Foreskin melanocyte (primary cell): ENCODE measurements at places on chromosomes 5 and 9.

GRCh38 chr9:112334432-112334841, 1.0 kb upstream of the PTBP3 start:
- no peak for DNase-seq

DNA sequence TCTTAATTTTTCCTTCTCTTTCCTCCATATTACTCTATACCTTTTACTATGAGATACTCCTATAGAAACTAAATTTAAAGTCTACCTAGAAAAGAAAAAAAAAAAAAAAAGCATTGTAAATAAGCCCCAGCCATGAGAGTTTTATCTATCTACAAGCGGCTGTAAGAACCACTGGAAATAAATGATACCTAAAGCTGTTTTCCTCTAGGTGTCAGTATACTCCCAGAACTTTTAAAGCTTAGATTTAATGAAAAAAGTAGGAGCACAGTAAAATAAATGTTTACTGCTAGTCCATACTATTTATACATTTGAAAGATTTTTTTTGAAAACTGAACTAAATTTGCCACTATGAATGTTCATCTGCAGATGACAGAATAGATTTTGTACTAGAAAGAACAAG, 26.2 kb downstream of the TYRP1 start:
- DNase-seq = no peak

DNA sequence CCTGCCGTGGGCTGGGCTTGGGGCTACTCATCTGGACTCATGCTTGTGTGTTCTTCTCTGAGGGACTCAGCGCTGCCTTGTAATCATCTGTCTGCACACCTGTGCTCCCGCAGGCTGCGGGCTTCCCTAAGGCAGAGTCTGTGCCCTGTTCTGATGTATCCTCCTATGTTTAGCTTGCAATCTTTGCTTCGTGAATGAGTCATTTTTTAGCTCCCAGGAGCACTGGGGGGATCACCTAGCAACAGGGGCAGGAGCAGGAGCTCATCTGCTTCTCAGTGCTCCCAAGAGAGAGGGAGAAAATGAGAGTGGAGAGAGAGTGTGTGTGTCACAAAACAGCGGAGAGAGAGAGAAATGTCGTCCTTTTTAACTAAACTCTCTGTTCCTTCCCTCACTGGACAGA, 202.4 kb upstream of the ZNF618 start:
- no peak for DNase-seq

- no peak for DNase-seq
Measured at GRCh38 chr5:152546493-152546892, 141.4 kb upstream of the NMUR2 start.

DNA sequence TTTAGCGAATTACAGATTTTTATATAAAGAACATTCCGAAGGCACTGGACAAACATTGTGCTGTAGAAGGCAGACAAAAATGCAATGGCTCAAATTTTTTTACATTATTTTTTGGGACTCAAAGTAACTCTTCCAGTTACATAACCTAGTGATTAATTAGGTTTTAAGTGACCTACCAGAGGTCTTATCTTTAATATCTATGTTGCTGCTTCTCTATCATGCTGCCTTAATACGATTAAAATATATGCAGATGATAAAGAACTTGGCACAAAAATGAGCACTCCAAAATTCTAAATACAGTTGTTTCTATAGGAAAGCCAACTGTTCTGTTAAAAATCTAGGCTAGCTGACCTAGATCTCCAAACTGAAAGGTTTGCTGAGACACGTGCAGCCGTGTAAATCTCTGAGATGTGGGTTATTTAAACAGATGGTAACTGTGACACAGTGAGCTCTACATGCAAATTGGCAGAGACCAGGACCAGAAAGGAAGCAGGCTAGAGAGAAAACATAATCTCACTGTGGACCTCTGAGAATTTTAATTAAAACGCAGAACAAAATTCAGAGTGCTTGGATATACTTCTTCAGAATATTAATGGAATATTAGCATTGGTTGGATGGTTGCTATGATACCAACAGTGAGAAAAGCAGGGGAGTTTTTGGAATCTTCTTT, 56.2 kb downstream of the CAMK4 start:
- DNase-seq = no peak

- peak; percentile 68 for DNase-seq
Measured at GRCh38 chr9:110126986-110127864, 80.7 kb downstream of the C9orf152 start.

DNA sequence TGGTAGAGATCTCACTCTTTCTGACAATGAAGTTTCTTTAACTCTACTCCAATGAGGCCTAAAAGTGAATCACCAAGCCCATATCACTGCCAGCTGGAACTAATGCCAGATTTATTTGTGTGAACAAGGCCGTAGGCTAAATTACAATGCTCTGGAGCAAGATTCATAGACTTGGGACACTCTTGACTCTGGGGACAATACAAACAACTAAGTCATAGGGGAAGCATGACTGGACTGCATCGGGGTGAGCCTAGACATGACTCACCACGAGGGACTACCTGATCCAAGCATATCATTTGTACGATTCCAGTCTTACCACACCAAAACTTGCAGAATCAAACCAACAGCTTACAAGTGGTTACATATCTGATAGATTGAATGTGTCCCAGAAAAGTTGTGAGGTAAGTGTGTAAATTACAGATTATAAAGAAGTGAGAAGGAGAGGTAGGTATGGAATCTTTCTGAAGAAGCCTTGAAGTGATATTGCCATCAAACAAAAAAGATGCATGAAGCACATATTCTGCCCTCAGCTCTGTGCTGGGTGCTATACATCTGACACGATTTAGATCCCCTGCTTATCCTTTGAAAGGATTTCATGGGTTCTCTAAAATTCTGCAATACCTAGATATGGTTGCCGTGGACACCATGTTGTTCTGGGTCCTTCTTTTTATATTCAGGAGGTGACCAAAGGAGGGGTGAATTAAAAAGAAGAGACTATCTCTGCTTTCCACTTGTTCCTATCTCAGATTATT, 199.3 kb upstream of the PDE4D start:
- peak; percentile 14 for DNase-seq

DNA sequence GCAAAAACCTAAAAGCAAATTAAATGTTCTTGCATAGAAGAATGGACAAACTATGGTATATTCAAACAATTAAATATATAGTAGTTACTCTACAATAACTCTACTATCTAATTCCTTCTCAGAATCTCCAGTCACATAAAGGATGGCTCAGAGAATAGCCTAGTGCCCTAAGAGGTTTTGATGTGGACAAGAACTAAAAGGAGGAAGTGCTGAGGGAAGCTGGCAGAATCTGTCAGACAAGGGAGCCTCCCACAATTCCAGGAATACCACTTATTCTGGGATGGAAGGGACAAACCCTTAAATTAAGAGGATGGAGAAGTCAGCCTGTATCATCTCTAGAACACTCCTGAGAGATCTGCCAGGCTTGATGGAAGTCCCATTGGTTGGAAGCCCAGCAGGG, 30.4 kb downstream of the TNFSF8 start:
- no peak for DNase-seq

GRCh38 chr5:174323878-174324281, 278.4 kb downstream of the NSG2 start:
- DNase-seq = no peak

DNA sequence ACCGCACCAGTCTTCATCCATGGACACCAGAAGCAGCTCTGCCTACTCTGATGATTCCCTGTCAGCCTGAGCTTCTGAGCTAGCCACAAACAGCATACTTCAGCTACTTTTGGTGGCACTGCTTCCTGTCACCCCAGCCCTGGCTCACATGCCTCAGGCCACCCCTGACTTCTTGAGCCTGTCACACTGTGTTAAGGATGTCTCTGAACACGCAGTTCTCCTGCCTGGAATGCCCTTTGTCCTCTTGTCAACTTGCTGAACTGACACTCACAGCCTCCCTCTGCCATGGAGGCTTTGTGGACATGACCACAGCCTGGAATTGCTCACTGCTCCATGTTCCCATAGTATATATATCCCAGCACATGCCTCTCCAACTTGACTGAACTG, 7.2 kb downstream of the MACROH2A1 start:
- peak; percentile 23 for DNase-seq

GRCh38 chr5:150763023-150763769, 4.4 kb upstream of the DCTN4 start:
- DNase-seq = no peak

DNA sequence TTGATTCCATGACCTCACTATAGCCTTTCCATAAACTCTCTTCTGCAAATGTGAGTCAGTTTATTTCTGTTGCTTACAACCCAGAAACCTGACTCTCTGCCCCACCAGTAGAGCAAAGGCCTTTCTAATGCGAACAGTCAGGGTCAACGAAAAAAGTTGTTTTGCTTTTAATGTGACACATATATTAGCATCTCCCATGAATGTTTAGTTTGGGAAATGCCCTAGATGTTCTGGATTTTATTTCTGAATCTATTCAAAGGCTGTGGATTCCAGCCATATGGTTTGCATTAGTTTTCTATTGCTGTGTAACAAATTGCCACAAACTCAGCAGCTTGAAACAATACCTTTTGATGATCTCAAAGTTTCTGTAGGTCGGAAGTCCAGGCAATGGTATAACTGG, 193.5 kb downstream of the GNA14 start:
- DNase-seq = no peak
